ENCODE measurements at places on chromosomes 2 and 18. TPM values are rescaled to one million over a fixed set of nuclear protein-coding genes. Genes with fewer than 3 reads are reported as not detected.

SLC11A1 gene
- total RNA-seq: 0.16 TPM

TMEM198 gene
- 4.2 TPM for total RNA-seq

STK11IP gene
- 26.5 TPM for total RNA-seq

EML6 gene
- total RNA-seq: 2.7 TPM

KCNK3 gene
- total RNA-seq: 0.60 TPM

PLEK gene
- total RNA-seq: not detected

MROH2A gene
- not detected for total RNA-seq

SLC4A3 gene
- 6.8 TPM for total RNA-seq

RAB17 gene
- 20.9 TPM for total RNA-seq

CEP76 gene
- 11.7 TPM for total RNA-seq

CKAP2L gene
- total RNA-seq: 14.0 TPM

MEP1B gene
- not detected for total RNA-seq

DLGAP1 gene
- total RNA-seq: 1.9 TPM

EIF2AK3 gene
- 8.5 TPM for total RNA-seq

GALR1 gene
- total RNA-seq: not detected

ASB18 gene
- total RNA-seq: not detected

HS6ST1 gene
- 8.1 TPM for total RNA-seq

TUBA3E gene
- total RNA-seq: not detected

NLRC4 gene
- total RNA-seq: not detected

MYO5B gene
- 4.7 TPM for total RNA-seq

ALPG gene
- total RNA-seq: not detected

CHMP1B gene
- total RNA-seq: 50.1 TPM

KYNU gene
- total RNA-seq: 48.3 TPM

CFAP221 gene
- total RNA-seq: not detected

TEX44 gene
- not detected for total RNA-seq

HIBCH gene
- 11.6 TPM for total RNA-seq

DSC3 gene
- 2.6 TPM for total RNA-seq

CLEC4F gene
- not detected for total RNA-seq

ANKRD53 gene
- 0.05 TPM for total RNA-seq

ZNF516 gene
- 12.5 TPM for total RNA-seq

CD207 gene
- total RNA-seq: 0.11 TPM

IL37 gene
- 1.0 TPM for total RNA-seq

ANO7 gene
- total RNA-seq: 0.19 TPM

Measured in A375 (cell line).